ENCODE measurements at places on chromosomes 7 and 10.

DNA sequence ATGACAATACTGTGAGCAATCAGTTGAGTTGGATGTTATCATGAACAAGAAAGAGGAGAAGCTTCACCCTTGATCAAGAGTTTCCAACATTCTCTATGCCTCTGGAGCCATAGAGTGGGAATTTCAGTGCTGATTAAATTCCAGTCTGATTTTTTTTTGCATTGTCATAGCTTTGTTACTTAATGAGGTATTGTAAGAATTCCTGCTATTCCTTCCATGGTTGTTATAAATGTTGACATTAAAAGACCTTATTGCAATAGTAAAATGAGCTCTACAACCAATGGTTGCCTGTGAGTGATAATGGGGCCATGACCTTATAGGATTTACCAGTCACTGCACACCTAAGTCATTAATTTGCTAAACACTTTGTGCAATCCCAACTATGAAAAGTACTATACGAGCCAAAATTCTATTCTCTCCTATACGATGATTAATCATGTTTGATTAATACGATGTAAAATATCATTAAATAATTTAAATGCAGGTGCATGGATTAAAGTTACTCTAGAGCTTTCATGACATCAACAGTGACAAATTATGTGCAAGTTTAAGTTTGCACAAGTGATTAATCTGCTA, 353.2 kb upstream of the KLF6 start:
- DNase-seq = no peak

DNA sequence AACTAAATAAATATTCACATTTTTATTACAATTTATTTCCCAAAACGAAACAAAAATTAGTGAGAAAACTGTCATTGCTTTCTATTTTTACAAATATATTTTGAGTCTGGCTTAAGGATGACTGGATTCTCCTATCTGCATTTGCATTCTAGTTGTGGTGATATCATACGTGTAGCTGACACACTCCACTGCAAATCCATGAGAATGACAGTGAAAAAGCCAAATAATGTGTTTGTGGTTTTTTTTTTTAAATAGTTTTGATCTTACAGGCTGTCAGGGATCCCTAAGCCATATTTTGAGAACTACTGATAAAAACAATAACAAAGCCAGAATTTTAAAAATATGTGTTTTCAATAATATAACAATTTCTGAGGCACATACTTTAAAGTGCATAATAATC, 5.8 kb upstream of the STAMBPL1 start:
- no peak for DNase-seq

DNA sequence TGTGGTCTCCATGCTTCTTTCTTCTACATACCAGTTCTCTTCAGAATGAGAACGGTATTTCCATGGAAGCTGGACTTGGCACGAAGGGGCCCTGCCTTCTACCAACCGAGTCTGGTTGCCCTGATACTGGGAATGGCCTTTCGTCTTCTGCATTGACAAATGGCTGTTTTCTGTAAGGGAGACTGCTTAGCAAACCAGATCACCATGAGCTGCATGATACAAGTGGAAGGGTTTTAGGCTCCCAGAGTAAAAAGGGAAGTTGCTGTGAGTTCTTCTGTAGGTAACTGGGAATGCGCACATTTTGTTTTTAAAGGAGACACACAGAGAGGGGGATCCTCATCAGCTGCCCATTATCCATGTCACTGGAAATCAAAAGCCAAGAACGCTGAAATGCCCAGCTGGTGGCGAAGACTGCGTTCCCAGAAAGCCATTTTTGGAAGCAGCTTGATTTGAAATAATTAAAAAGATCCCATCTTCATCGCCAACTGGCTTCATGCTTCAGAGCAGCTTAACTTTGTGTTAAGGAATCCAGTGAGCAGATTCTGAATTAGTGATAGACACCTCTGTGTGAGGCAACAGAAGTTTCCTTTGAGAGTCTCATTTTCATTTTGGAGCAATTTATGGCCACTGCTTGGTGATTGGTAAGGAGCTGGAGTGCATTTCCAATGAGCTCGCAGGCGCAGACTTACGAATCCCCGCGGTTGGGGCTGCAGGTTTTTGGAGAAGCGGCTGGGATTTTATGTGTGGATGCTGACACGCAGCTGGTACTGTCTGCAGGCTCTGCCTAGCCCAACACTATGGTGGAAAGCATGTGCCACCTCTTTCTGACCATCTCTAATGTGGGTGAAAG, 672.7 kb upstream of the FOXK1 start:
- DNase-seq = no peak

DNA sequence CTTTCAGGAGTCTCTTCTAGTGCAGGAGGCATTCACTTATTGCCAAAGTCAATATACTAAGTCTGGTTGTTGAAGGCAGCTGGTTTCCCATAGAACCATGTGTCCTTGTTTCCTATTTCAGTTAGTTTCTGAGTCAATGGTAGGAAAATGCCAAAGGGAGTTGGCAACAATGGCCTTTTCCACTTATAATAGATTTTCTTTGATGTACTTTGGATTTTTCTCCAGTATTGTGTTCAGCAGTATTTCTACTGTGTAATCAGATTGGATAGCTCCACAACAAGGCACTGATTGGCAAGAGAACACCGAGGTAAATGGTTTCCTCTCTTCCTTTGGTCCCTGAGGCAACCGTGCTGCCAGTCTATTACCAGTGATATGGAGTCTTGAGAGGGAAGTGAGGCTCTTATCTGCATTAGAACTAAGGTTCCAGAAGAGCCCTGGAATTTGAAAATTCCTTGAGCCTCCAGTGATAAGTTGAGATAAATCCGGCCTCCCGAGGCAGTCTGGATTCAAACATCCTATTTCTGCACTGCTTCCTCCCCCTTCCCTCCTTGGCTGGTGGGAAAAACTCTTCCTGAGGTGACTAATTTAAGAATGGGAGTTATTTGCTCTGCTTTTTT, 7.9 kb upstream of the SEPTIN7 start:
- DNase-seq = no peak

- no peak for DNase-seq
These were observed 51.3 kb upstream of the KLF6 start for GRCh38 chr10:3836222-3836820.

DNA sequence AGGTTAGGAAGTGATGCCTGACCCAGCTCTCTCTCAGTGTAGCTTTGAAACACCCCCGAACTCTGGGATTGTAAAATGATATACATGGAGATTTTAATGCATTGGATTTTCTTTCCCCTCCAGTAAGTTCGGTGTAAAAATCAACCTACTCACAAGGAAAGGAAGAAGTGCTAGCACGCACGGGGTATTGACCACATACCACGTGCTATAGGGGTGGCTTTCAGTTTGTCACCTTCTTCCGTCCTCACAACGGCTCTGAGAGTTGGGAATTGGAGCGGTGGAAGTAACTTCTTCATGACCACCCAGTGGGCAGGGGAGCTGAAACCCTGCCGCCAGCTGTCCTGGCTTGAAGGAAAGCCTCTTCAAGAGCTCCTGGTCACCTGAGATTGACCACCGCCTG, 149.4 kb upstream of the PRR15 start:
- no peak for DNase-seq

GRCh38 chr10:124306922-124307371, 111.8 kb downstream of the OAT start:
- no peak for DNase-seq

- DNase-seq = no peak
These were observed 150.3 kb upstream of the CHST15 start for GRCh38 chr10:124243702-124244121.

GRCh38 chr7:150665896-150666295, 19.6 kb upstream of the GIMAP2 start:
- no peak for DNase-seq

- DNase-seq = no peak
These were observed 114.5 kb downstream of the HTR7 start for GRCh38 chr10:90743291-90743690.

GRCh38 chr10:76302961-76303630, 871.7 kb downstream of the LRMDA start:
- no peak for DNase-seq

DNA sequence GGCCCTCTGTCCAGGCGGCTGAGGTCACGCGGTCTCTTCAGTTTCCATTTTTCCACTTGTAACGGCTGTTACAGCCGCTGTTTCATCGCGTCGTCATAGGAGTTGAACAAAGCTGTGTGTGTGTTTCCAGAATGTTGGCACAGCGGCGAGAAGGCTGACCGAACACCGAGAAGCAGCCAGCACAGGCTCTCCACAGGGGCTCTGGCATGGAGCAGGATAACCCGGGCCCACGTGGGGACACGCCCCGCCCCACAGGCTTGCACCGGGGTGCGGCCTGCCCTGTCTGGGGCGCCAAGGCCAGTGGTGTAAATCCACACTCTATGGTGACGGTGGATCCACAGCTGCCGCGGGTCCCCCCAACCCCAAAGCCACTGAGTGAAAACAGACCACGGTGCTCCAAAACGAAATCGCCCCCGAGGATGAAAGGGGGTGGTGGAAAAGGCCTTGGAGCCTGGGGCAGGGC, 448.2 kb downstream of the DNAJB6 start:
- DNase-seq = no peak

GRCh38 chr10:16943295-16944285, 126.4 kb upstream of the RSU1 start:
- no peak for DNase-seq

GRCh38 chr10:131109726-131110125, 201.8 kb downstream of the TCERG1L start:
- no peak for DNase-seq

DNA sequence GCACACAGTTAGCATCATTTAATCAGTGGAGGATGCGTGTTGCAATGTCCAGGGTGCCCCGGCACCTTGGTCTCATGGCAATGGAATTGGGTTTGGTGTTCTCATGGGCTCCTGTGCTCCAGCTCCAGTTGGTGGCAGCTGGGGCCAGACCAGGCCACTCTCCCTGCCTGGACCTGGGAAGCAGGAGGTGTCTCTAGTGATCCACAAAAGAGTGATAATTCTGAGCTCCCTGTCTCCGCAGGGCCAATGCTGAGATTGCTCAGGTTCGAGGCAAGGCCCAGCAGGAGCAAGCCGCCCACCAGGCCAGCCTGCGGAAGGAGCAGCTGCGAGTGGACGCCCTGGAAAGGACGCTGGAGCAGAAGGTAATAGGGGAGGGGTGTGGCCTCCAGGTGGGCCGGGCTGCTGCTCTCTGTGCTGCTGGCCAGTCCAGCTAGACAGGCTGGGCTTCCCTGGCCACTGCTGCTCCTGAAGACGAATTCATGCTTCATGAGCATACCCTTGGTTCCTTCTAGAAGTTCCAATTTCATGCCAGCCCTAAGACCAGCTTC, 21.7 kb upstream of the BTBD16 start:
- no peak for DNase-seq

- DNase-seq = no peak
These were observed 64.9 kb downstream of the PAX2 start for GRCh38 chr10:100810091-100810834.

- DNase-seq = no peak
These were observed 294.4 kb upstream of the MYO3A start for GRCh38 chr10:25639646-25640045.

- no peak for DNase-seq
These were observed 6.0 kb downstream of the RHOBTB1 start for GRCh38 chr10:60937784-60938654.

GRCh38 chr10:102504976-102505300, 1.2 kb downstream of the SUFU start:
- no peak for DNase-seq

DNA sequence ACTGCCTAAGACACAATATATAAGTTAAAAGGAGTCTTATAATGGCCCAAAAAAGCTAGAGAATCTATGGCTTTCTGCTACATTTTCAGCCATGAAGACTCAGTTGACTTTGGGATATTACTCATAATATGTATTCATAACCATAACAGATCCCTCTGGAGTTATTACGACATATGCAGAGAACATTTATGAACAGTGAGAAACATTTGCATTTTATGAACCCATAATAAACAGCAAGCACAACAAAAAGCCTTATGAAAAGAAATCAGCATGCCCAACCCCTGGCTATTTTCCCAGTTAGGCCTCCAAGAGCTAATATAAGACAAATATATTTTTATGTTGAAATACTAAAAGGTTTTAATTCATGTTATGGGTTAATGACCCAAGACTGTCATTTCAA, 52.4 kb downstream of the ARMH3 start:
- no peak for DNase-seq

GRCh38 chr7:25643286-25643685, 415.0 kb upstream of the NPVF start:
- no peak for DNase-seq

GRCh38 chr10:986881-987619, 1.2 kb upstream of the GTPBP4 start:
- DNase-seq = no peak

GRCh38 chr10:31313396-31313795, 5.6 kb upstream of the ZEB1 start:
- DNase-seq = no peak

GRCh38 chr10:47130491-47130890, 169.5 kb upstream of the GDF10 start:
- no peak for DNase-seq

DNA sequence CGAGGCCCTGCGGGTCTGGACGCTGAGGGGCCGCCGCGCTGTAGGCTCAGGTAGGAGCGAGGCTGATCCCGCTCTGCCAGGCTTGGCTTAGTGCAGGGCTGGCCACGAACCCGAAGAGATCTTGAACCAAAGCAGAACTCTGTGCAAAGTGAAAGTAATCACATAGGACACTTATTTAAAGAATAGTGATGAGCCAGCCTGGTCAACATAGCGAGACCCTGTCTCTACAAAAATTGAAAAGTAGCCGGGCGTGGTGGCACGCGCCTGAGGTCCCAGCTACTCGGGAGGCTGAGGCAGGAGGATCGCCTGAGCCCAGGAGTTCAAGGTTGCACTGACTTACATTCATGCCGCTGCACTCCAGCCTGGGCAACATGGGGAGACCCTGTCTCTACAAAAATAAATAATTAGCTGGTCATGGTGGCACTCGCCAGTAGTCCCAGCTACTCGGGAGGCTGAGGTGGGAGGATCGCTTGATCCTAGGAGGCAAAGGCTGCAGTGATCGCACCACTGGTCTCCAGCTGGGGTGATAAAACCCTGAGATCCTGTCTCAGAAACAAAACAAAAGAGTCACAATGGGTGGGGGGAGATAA, 541 bp downstream of the ZSCAN25 start:
- DNase-seq = no peak

GRCh38 chr10:24822590-24822989, 98.9 kb upstream of the ARHGAP21 start:
- no peak for DNase-seq

DNA sequence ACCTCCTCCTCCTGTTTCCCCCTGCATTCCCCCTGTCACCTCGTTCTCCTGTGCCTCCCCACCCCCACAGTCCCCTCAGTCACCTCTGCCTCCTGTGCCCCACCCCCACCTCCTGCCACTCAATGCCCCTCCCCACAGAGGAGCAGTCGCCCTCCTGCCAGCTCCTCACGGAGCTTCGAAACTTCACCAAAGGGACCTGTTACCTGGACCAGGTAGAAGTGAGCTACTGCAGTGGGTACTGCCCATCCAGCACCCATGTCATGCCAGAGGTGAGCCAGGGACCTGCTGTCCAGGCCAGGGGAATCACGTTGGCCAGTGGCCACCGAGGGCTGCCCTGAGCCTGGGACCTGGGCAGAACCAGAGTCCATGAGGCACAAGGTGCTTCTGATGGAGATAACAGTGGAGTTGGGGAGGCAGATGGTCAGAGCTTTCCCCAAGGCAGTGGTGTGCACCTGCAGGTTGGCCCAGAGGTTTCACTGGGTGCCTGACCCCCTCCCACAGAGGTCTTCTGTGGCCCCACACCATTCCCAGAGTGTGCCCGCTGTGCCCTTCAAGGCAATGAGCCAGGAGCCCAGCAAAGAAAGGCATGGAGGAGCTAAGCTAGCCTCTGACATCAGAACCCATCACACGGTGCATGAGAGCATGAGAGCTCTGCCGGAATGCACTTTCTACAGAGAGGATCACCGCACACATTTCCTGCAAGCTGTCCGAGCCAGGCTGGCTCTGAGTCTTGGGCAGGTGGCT, 7.0 kb upstream of the ZNF862 start:
- no peak for DNase-seq

GRCh38 chr7:151854720-151855071, 22.2 kb downstream of the PRKAG2 start:
- no peak for DNase-seq

All from stimulated activated CD8-positive, alpha-beta memory T cell treated with anti-CD3 and anti-CD28 coated beads, Interleukin-15, amount 100 ng/mL, for 24 hours (primary cell).